ENCODE measurements at places on chromosomes 1 and 21.

- peak; percentile 44 for DNase-seq
These were observed 25.3 kb upstream of the ETV3 start for GRCh38 chr1:157163273-157164127.

DNA sequence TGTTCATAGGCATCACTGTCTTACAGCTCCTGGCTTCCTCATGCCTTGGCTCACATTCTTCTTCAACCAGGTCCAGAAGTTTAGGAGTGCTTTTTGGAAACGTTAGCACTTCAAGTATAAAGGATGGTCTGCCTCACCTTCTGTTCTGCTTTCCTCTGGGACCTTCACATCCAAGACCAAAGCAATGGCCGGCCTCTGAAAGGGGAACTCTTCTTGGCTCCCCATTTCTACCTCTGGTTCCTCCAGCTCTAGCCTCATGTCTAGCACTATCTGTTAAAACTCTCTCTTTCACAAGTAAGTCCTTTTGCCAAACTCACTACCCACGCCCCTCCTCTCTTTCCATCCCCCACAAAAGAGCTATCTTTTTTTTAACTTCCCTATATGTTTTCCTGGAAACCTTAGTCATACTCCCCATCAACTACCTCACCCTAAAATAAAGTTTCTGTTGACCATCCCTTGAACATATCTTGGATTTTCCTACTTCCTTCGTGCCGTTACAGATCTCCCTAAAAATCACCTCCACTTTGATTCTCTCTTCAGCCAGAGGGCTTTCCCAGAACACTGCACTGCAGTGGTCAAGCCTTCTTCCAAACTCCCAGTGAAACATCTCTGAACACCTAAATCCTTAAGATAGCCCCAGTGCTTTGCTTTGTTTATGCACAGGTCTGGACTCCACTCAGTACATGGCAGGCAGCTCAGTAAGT lies 7.9 kb downstream of the SORT1 start:
- no peak for DNase-seq

DNA sequence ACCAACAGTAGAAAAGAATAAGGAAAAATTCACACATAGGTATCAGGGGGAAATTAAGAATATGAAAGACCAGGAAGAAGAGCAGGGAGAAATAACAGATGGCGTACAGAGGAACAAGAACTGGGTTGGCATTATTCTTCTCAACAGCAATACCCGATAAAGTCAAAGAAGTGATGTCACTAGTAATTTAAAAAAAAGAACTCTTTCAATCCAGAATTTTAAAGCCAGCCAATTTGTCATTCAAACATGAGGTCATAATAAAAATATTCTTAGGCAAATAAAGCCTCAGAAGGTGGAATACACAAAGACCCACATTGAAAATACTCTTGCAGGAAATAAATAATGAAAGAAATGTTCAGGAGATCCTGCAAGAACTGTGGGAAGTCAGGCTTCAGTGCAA lies 8.8 kb downstream of the NCMAP start:
- no peak for DNase-seq

GRCh38 chr1:914891-915280 lies 8.8 kb upstream of the SAMD11 start:
- no peak for DNase-seq

DNA sequence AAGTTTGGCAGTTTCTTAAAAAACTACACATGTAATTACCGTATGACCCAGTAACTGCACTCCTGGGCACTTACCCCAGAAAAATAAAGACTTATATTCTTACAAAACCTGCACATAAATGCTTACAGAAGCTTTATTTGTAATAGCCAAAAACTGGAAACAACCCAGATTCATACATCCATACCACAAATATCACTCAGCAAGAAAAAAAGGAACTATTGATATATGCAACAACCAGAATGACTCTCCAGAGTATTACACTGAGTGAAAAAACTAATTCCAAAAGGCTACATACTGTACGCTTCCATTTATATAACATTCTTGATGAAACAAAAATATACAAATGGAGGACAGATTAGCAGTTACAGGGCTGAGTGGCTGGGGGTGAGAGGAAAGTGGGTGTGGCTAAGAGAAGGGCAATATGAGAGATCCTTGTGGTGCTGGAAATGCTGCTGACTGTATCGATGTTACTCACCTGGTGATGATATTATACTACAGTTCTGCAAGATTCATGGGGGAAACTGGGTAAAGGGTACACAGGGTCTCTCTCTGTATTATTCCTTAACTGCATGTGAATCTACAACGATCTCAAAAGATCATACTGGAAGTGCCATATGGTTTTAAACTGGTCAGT lies 96.0 kb upstream of the GNG4 start:
- DNase-seq: no peak

GRCh38 chr21:36695671-36696389 lies 3.1 kb upstream of the SIM2 start:
- no peak for DNase-seq

DNA sequence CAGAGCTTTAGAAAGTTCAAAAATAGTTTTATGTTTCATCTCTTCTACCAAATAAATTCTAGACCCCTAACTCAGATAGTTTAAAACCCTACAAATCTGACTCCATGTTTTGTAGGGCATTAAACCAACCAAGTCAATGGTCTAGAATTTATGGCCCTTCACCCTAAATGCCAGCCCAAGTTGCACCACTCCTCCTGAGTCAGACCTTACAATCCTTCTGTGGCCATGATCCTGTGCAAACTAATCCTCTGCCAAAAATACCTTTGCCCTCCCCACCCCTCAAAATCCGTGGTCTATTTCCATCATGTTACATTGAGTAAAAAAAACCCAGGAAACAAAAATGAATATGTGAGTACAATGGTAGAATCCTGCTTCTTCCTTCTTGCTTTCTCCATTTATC lies 179.3 kb downstream of the NR5A2 start:
- DNase-seq: no peak

- DNase-seq: no peak
These were observed 47.6 kb upstream of the ADARB1 start for GRCh38 chr21:45026826-45027225.

GRCh38 chr1:181906631-181907030 lies 154.9 kb downstream of the ZNF648 start:
- no peak for DNase-seq

DNA sequence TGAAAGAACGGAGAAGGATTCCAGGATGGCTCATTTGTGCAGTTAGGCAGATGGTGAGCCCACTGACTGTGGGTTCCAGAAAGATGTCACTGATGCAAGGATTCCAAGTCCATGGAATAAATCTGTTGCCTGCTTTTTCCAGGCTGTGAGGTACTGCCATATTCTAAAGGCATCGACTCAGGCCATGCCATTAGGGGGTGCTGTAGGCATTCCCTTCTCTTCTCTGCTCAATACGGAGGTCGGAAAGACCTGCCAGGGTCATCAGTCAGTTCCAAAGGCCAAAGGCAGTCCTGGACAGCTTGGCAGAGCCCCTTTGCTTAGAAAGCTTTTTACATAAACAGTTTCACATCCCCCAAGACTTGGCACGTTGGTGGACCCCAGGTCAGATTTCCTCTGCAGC lies 31.7 kb upstream of the TMEM125 start:
- DNase-seq: no peak

GRCh38 chr1:199170711-199171110 lies 531.9 kb downstream of the PTPRC start:
- no peak for DNase-seq

DNA sequence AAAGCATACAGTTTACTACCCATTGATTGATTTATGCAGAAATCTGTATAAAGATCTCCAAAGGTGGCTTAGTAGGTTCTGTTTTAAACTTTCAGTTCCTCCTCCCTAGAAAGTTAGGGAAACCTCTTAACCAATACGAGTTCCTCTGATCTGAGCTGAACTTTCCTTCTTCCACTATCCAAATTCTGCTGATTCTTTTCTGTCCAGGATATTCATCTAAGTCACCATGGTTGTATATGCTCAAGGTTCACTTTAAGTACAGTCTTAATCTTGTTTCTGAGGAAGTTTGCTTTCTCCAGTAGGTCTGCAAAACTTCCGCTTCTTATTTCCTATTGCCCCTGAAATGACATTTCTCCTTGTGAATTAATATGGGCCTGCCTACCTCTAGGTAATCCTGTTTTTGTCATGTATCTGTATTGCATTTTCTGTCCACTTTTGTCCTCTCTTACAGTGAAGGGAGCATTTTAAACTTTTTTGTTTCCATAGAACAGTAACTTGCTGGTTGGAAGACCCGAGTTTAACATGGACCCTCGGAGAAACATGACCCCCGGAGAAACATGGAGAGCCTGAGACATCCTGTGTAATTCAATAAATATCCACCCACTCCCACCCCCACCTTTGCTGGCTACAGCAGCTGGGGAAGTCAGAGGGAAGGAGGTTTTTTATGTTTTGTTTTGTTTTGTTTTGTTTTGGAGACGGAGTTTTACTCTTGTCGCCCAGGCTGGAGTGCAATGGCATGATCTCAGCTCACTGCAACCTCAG lies 16.7 kb upstream of the TUT4 start:
- no peak for DNase-seq

GRCh38 chr1:1302951-1303509 lies 4.7 kb downstream of the ACAP3 start:
- no peak for DNase-seq

GRCh38 chr1:56578963-56579875 lies at the start of gene PLPP3:
TSS of gene PLPP3 (minus strand) at chr1:56579563. CDS start at chr1:56579016, 547 bp downstream.
- no peak for DNase-seq

- no peak for DNase-seq
These were observed 60.3 kb downstream of the FH start for GRCh38 chr1:241459186-241459802.
